ENCODE measurements at places on chromosomes 7 and 10.

DNA sequence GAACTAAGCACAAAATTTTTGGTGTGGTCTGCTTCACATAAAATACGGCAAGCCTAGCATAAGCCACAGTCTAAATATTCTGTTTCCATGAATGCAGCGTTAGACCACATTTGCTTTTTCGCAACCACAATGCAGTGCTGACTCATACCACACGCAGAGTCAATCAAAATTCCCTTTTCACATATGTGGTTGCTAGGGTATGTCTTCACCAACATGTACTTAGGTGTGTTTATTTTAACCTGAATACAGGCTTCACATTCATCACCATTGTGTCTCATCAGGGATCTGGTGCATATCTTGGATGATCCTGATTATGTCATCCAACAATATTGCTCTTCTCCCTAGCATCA lies 90.8 kb downstream of the CHN2 start:
- DNase-seq: peak; percentile 55

- no peak for DNase-seq
Observed at GRCh38 chr7:23369695-23370404, 70.7 kb downstream of the MALSU1 start.

GRCh38 chr7:81709836-81710235 lies 60.0 kb downstream of the HGF start:
- no peak for DNase-seq

GRCh38 chr10:1739751-1740150 lies 2.4 kb upstream of the ADARB2 start:
- no peak for DNase-seq

DNA sequence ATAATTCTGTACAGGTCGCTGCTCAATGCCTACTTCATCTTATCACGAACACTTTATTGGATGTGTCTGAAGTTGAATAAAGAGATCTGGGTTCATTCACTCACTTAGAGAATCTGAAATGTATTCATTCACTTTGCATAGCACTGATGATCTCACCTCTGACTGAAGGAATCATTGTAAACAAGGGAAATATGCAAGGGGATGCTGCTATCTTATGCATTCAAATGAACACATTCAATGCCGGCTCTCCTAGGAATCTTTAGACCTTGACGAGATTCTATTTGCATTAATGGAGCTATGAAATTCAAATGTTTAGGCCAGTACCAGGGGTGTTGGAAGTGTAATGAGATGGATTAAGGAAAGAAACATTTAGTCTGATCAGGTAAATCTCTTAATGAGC lies 200.6 kb upstream of the COBL start:
- DNase-seq: no peak

DNA sequence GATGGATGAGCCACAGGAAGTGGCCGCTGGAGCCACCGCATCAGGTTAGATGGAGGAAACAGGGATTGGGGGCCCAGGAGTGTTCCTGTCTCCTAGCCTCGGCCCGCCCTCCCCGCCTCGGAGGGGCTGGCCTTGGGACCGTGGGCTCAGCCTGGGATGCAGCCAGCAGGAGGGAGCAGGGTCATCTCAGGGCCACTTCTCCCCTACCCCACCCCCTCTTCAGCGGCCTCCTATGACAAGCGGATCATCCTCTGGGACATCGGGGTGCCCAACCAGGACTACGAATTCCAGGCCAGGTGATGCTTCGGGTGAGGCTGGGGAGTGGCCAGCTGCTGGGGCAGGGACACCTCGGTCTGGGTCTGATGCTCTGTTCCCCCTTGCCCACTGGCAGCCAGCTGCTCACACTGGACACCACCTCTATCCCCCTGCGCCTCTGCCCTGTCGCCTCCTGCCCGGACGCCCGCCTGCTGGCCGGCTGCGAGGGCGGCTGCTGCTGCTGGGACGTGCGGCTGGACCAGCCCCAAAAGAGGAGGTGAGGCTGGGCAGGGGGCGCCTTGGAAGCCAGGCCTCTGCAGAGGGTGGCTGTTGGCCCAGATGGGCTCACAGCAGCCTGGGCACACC lies 4.7 kb downstream of the LRWD1 start:
- no peak for DNase-seq

DNA sequence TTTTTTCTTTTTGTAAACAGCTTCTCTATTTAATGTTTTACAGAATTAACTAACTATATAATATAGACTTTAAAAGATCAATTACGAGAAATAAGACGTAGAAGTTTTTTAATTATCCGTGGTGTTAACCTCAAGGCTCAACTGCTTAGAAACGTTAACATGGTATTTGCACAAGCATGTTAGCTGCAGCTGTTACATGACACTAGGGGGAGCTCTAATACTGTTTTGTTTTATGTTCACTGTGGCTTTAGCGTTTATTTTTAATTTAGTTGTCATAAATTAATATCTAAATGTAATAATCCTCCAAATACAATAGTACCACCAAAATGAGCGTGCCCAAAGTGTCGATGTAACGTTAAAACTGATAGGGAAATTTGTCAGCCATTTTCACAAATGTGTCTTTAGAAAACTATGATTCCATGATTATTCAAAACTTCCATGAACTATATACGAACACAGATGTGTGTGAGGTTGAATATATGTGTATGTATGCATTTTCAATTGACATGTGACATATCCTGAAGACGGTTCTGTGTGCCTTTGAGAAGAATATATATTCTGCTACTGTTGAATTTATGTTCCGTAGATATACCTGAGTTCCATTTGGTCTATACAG lies 828.8 kb upstream of the MBL2 start:
- DNase-seq: no peak

GRCh38 chr10:98267894-98268693 lies at the start of gene LOXL4:
Gene LOXL4 (minus strand): TSS chr10:98268194. CDS start chr10:98263019, 5,175 bp downstream.
- DNase-seq: peak; percentile 15

DNA sequence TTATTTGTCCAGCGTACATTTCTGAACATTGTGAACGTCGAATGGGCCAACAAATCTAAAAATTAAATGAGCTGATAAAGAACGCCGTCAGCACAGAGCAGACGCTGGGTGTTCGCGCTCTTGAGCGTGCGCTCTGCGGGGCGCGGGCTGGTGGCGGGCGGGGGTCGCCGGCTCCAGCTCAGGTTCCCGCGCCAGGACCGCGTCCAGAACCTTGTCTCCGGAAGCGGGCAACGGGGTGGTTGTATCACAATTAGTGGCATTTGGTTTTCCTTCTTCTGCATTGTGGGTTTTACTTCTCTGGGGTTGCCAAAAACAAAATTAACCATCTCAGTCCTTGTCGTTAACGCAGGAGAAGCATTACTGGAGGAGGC lies 2.4 kb downstream of the CYP2E1 start:
- DNase-seq: no peak

DNA sequence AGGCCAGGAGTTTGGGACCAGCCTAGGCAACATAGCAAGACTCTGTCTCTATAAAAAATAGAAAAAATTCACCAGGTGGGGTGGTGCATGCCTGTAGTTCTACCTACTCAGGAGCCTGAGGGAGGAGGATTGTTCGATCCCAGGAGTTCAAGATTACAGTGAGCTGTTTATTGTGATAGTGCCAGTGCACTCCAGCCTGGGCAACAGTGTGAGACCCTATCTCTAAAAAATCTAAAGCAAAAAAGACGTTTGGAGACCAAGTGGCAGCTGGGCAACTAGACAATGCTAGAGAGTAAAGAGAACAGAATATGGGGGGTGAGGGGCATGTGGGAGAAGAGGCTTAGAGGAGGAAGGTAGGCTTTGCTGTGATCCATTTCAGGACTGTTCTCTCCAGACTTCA lies 1.4 kb downstream of the PDSS1 start:
- DNase-seq: no peak

- no peak for DNase-seq
Observed at GRCh38 chr7:7164591-7164990, 17.8 kb upstream of the C1GALT1 start.

DNA sequence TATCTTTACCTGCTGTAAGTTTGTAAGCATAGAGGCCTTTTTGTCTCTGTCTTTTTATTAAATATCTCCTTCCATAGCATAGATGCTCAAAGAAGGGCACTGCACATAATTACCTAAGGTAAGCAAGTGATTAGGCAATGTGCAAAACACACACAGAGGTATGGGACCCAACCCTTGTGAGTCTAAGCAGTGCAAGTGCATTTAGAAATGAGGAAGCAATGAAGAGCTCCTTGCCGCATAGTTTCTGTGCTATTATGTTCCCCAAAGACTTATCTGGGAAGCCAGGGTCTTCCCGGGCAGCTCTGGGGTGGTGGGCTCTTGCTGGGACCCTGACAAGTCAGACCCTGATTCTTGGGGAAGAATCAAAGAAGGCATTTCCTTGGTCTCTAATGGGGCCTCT lies 13.5 kb upstream of the MGAM2 start:
- no peak for DNase-seq

DNA sequence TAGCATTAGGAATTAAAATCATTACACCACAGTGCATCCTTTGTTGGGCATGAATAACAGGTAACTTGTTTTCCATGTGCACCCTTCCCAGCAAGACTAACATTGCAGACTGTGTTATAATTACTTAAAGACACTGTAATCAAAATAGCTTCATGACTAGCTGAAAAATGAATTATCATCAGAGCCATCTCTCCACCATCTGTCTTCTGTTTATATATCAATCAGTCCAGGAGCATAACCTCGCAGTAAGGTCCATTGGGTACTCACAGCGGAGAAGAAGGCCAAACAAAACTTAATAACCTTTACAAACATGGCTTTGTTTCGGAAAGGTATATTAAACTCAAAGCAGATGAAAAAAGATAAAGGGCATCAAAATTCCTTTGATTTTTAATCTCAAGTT lies 90.6 kb downstream of the ODAD2 start:
- no peak for DNase-seq

DNA sequence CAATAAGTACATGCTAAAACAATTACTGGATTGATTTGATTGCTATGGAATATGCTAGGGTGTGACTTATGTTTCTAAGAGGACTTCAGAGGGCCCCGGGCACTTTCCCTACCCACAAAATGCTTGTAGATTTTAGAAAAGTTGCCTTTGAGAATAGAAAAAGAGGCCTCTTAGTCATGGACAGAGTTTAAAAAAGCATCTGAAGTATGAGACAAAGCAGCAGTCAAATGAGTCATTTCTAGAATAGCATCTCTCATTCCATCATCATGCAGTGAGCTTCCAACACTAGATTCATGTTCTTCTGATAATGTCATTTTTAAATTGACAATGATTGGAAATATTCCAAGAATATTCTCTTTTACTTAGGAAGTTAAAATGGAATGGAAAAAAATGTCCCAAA lies 675.1 kb upstream of the PCDH15 start:
- no peak for DNase-seq

GRCh38 chr7:123871998-123872867 lies 27.3 kb downstream of the HYAL4 start:
- peak; percentile 30 for DNase-seq

- DNase-seq: no peak
Observed at GRCh38 chr7:145434811-145435210, 599.0 kb upstream of the TPK1 start.

DNA sequence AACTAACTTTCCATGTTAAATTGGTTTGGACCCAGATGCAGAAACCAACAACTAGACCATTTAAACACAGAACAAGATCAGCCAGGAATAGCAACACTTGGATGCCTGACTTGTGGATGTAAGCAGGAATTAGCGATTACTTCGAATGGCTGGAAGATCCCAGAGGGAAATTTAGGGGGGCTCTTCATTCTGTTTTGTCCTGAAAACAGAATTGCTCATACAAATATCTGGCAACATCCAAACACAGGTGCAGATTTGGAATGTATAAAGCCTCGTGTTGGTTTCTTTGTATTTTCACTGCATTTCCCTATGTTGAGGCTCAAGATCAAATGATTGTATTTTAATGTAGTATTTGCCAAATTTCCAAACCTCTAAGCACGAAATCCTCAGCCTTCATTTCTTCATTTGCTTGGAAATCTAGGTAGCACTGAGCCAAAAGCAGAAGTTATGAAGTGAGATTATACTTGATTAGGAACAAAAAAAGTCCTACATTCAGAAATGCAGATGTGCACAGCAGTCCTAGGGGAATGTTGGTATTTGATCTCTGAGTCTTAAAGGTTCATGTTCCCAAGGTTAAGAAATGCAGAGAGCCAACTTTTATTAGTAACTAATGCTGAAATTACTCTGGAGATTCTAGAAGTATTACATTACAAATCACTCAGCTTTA lies 248.7 kb upstream of the TCF7L2 start:
- DNase-seq: no peak

GRCh38 chr10:82953909-82954308 lies 1078.9 kb downstream of the NRG3 start:
- DNase-seq: no peak

DNA sequence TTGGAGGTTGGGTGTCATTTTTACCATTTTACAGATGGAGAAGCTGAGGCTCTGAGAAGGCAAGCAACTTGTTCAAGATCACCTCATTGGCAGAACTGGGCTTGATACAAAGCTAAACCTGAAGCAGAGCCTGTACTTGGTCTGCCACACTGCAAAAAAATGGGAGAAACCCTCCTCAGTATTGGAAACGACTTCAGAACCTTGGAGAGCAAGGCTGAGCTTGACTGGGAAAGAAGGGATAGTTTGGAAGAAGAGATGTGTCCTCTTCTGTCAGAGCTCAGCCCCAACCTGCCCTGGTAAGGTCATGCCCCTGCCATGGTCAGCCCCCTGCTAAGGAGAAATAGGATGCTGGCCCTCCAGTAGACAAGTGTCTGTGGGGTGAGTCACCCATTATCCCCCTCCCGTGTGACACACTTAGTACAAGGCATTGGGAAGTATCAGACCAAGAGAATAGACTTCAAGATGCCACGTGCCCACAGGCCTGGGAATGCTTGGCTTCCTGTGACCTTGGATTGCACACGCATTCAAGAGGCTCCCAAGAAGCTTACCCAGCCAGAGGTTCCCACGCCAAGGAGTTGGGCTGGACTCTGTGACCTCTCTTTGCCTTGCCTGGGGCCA lies 56.2 kb upstream of the SMNDC1 start:
- DNase-seq: no peak

- no peak for DNase-seq
Observed at GRCh38 chr7:74479961-74480829, 26.5 kb downstream of the GTF2IRD1 start.

- DNase-seq: no peak
Observed at GRCh38 chr7:151889406-151890354, 12.8 kb upstream of the PRKAG2 start.

DNA sequence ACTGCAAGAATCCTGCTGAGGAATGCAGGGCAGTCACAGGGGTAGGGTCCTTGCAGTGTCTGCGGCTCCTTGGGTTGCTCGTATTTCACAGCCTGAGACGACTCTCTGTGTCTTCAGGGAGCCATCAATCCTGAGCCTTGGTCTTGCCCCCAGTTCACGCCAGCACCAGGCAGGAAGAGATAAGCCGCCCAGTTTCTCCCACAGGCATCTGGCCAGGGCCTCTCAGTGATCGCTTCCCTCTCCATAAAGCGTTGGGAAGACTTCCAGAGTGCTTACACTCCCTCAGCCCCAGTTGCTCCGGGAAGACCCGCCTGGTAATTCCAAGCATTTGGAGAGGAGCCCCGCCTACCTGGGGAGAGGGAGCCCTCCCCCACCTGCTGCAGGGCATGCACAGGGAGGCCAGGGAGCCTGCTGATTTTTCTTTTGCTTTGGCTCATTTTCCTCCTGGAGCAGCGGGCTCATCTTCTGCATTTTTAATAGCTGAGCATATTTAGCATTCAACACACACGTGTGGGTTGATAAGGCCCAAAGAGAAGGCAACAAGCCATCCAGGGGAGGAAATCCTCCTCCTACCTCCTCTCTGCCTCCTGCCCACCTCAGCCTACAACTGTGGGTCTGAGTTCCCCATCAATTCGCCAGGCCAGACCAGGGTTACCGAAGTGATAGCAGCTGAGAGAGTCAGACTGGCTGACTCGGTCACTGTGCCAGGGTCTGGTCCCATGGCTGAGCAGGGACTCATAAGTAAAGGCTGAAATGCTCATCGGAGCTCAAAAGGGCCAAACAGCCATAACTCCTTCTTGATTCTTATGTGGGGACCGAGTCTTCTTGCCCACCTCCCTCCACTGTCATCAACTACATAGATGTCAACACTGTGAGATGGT lies 74.4 kb upstream of the EFCAB10 start:
- no peak for DNase-seq
